Ammon's horn (tissue), 1 donor: ENCODE measurements at places on chromosomes 16 and 17.

- no peak for DNase-seq
Measured at GRCh38 chr17:40157973-40158372, 17.6 kb downstream of the CASC3 start.

DNA sequence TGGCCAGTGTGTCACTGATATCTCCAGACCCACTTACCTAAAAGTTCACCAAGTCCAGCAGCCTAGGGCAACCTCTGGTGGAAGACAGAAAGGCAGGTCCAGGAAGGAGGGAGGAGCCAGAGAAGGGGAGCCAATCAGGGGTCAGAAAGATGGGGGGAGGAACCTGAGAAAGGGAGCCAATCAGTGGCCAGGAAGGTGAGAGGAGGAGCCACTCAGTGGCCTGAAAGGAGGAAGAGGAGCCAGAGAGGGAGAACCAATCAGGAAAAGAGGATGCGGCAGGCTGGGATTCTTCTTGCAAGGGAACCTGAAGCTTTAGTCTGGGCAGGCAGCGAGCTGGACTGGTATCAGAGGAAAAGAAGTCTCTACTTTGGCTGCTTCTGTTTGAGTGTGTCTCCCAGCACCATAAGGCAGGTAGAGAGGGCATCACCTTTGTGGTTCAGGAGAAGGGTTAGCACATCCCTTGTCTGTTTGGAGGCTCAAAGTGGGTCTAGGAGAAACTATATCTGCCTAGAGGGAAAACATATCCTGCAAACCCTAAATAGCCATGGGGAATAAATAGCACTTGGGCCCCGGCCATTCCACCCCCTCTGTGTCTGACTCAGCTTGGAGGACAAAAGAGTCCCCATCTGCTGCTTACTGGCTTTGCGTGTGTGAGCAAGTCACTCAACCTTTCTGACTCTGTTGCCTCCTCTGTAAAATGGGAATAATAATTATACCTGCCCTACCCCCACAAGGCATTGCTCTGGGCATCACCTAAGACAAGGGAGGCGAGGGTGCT is 43.4 kb upstream of the CRHR1 start:
- DNase-seq: peak; percentile 72

DNA sequence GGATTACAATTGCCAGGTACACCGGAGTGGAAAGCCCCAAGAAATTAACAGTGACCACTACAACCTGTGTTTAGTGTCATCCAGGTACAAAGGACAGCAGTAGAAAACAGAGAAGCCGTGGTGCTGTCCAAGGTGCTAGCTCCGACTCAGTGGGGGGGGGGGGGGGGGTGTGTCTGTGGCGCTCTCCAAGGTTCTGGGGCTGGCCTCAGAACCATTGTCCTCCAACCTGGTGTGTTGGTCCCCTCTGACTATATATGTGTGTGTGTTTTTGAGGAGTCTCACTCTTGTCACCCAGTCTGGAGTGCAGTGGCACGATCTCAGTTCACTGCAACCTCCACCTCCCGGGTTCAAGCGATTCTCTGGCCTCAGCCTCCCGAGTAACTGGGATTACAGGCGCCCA is 5.8 kb upstream of the ZNF23 start:
- DNase-seq: no peak

GRCh38 chr16:63613701-63614100 is 1508.2 kb downstream of the CDH11 start:
- DNase-seq: no peak

DNA sequence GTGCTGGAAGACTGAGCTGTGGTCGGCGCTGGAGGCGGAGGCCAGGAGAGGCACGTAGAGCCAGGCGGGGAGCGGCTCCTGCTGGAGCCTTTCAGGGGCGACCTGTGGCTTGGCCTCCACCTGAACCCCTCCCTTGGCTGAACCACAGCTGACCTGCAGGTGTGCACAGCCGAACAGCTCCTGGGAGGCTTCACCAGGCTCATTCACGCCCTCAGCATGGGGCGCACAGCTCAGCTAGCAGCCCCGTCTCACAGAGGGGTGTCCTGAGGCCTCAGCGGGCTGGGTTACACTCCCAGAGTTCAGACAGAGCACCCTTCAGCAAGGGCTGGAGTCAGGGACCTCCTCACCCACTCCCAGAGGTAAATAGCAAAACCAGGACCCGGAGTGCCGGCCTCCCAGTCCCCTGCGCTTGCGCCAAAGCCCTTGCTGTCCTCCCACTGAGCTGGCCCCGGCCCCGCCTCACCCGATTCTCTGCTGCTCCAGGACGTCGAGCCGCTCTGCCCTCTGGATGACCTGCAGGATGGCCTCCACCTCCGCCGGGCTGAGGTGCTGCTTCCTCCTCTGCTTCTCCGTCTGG is 31.7 kb downstream of the RPH3AL start:
- DNase-seq: no peak

DNA sequence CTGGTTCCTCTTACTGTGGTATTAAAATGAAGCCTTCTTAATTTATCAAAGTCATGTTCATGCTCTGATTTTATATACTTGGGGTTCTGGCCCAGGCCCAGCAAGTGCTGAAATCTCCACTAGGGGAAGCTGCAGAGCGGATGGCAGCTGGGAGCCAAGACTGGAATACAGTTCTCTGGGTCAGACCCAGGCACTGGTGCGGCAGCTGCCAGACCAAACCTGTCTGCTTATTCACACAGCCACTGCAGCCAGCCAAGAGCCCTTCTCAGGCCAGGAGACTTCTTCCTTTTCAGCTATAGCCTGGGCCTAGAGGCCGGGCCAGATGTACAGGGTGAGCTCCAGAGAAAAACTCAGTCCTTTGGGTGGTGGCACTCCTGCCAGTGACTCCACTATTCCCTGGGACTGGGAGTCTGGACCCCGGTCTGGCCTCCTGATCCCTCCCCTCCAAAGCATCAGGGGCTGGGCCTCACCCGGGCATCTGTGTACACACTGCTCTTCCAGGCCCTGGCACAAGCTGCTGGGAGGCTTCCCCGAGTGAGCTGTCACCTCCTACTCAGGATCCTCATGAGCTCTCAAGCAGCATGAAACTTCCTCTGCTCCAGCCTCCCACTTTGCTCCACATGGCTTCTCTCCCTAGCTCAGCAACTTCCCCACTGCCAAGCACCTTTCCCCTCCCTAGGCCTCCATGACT is 24.4 kb downstream of the ATP6V0D1 start:
- DNase-seq: peak; percentile 51

DNA sequence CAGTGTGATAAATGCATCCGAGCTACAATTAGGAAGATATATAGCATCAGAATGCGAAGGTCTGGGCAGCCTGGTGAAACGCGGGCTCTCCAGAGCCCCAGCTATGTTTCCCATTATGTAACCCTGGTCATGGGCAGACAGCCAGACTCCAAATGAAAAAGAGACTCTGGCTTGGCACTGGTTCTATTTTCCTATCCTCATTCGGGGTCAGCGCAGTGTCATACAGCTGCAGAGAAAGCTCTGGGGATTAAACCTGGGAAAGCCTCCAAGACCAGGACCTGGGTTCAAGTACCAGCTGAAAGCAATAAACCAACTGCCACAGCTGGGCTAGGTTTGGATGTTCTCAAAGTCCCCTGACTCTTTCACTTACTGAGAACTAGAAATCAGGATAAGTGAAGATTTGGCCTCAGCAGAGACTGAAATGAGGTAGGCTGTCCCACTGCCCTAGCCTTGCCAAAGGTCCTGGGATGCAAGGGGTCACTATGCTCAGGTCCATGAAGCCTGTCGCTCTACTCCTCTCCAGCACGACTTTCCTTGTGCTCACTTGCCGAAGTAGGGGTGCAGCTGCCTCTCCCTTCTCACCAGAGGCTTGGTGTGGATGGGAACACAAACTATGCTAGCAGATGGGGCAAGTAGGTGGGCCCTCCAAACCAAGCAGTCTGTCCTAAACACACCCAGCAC is 123.8 kb downstream of the SMG6 start:
- DNase-seq: peak; percentile 67

DNA sequence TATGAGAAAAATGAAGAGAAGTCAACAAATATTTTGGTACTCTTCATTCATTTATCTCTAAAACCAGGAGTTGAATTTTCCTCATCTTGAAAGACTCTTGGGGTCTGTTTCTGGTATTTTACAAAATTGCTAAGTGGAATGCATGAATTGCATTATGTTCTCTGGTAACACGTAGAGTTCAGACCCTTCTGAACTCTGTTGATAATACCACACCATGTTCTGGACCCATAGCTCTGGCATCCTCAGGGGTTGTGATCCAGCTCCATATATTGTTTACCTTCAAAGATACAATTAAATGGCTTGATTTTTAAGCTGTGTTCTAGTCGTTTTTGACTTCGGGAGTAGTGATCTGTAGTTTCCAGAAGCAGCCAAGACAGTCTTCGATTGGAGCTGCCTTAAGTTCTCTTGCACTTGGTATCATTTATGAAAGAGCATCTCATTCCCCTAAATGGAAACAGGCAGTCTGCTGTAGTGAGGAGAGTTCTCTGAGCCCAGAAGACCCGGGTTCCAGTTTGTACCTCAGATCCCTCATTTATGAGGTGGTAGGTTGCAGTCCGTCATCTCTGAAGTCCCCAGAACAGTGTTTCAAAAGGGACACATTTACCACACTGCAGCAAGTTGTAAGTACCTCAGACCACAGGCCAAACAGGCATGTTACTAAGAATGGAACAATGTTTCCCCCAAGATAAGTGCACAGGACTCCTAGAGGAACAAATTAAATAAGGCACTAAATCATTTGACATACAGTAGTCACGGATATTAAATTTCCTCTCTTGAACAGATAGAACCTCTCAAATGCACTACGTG is 9.6 kb downstream of the PSMD7 start:
- no peak for DNase-seq

DNA sequence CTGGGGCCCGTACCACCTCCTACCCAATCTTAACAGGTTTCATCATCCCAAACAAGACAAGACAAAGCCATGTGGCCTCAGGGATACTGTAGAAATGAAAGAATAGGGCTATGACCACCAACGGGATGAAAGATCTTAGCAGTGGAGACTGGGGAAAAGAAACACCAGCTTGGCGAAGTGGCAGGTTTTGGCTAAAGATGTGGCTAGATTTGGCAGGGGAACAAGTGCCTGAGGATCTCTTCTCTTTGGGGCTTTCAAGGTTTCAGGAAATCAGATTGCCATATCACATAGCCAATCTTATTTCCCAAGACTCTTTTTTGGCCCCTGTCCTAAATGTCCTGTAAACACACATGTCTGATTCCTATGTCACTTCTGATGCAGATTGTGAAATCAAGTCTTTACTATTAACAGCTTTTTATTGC is 6.9 kb downstream of the KRT24 start:
- DNase-seq: no peak

DNA sequence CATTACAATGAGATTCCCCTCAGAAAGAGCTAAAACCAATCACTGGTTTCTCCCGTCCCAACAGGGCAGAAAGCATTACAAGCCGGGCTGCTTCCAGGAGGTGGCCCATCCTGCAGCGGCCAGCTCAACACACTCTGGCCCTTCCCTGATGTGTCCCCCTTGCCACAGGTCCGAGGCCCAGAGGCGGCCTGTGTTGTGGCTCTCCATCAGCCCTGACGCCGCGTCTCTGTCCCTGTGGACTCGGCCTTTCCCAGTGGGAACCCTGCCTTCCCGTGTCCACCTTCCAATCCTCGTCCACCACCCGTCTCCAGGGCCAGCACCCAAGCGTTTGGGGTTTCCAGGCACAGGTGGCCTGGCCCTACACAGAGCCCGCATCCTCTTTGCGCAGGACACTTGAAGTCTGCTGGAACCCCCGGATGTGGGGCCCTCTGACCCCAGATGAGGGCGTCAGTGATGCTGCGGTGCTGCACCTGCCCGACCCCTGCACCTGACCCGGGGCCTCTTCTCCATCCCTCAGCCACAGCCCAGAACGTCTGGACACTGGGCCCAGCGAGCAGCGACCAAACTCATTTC is 21.1 kb downstream of the RAB40B start:
- no peak for DNase-seq

DNA sequence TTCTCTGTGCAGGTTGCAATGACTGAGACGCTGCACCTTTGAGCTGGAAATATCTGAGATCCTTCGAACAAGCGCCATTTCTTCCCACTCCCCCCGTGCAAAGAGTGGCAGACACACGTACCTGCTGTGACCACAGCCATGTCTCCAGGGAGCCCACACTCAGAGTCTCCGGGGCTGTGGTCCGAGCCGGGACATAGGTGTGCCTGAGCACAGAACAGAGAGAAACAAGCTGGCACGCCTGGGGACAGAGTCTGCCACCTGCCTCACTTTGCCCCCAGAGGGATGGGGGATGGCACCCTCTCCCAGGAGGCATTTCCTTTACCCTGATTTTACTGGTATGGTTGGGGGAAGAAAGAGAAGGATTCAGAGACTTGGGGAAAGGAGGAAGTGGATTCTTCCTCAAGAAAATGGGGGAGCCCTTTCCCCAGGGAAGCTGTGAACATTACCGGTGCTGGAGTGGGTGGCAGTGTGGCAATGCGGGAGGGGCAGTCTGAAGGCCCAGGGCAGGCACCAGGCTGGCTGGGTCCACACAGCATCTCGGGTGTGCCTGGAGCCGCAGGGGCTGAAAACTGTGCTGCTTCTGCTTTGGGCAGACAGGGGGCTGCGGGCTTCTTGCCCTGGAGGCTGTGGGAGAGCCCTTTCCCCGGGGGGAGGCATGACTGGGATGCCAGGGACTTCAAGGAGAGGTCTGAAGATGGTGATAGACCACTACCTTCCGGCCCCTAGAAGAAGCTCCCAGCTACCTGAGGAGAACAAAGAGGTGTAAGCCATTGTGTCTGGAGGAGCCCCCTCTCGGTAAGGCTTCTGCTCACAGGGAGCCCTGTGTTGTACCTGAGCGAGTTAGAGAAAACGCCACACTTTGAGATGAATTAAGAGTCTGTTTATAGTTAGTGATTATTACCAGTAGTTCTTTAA is 6.6 kb upstream of the PIK3R6 start:
- DNase-seq: no peak

- no peak for DNase-seq
Measured at GRCh38 chr17:55224746-55225145, 40.0 kb upstream of the HLF start.

- peak; percentile 53 for DNase-seq
Measured at GRCh38 chr16:58127033-58127556, 2.1 kb downstream of the CFAP20 start.

DNA sequence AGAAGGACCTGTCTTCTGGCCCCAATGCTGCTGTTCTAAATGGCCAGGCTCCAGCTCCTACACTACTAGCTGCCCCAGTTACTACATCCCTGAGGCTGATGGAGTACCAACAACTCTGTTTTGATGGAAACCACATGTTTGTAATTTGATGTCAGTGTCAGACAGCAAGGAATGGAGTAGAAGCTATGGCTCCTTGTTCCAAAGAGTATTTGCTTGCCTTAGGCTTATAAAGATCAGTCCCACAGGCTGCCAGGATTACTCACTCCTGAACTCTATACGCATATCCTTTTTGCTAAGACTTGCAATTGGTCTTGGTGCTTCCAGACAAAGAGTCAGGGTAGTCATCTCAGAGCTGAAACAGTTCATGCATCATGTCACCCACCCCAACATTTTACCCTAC is 139.6 kb downstream of the HS3ST3A1 start:
- DNase-seq: no peak
